Activated CD8-positive, alpha-beta memory T cell treated with anti-CD3 and anti-CD28 coated beads for 1 hour (primary cell): ENCODE measurements at places on chromosomes 2 and 18.

GRCh38 chr2:120288016-120288373 is 35.3 kb downstream of the RALB start:
- no peak for DNase-seq

DNA sequence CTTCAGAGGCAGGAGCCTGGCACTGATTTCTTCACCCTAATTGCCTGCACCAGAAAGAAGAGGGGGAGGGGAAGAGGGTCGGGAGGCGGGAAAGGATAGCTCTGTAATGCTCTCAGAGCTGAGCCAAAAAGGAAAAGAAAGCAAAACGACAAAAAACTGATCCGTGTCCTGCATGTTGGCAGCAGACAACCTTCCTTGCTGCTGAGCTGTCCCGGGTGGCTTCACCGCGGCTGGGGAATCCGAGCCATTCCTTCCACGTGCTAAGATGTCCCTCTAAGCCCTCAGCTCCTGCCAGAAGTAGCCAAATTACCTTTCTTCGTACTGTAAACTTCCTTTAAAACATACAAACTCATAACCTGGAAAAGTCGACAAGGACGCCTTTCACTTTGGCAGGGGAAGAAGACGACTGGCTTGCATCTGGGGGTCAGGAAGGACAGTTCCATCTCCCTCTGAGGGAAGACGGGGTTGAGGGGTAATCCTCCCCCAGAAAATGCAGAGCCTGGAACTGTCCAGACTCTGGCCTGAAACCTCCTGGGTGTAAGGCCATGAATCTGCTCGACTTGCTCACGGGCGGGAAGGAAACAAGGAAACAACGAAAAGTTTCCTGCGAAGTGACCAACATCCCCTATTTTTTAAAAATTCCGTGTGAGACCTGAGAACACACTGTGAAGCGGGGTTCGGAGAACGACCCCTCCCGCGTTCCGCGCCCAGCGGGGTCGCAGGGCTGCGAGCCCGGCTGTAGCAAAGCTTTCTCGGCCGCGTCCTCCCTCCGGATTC is 7.7 kb downstream of the OTX1 start:
- DNase-seq = no peak

- no peak for DNase-seq
Measured at GRCh38 chr2:2269989-2270562, 61.0 kb downstream of the MYT1L start.

DNA sequence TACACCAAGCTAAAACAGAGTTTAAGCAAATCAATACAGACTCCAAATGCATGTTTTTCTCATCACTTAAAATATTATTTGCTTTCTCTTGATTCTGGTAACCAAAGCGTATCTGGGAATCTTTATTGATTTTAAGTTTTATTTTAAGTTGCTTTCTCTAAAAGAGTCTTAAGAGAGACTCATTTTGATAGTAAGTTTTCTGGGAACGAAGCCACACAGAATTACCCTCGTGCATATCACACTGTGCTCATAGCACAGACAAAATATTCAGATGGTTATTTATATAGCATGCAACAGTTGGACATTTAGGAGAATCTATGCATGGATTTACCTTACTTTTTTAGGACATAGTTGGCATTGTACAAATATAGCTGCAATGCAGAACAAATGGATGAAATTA is 597.5 kb upstream of the NRXN1 start:
- DNase-seq = no peak

DNA sequence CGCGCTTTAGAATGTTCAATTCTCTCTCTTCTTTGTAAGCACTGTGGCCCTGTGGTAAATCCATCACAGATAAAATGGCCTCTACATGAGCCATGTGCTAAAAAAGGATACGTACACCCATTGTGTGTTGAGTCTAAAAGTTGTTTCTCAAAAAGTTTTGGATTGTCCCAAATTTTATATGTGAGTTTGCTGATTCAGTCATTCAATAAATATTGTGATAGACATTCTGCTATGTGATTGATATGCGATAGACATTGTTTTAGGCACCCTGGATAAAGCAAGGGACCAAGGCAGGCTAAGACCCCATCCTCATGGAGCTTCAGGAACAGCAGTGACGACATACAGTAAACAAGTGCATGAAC is 53.5 kb downstream of the E2F6 start:
- DNase-seq = no peak

DNA sequence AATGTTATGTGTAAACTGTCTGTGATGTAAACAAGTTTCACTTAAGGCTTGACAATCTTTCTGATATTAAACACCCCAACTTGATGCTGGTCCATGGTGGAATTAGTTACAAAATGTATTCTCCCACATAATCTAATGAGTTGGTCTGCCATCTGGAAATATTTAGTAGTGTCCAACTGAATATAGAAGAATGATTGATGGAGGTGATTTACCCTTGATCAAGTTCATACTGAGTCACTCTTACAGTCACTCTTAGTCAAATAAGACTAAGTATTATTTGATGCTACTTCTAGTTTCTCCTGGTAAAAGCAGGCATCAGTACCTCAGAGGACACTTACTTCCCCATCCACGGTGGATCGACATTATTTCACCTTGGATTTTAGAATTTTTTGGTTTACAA is 198.1 kb downstream of the SATB2 start:
- DNase-seq = no peak

GRCh38 chr18:37552286-37552685 is 13.3 kb downstream of the CELF4 start:
- no peak for DNase-seq

DNA sequence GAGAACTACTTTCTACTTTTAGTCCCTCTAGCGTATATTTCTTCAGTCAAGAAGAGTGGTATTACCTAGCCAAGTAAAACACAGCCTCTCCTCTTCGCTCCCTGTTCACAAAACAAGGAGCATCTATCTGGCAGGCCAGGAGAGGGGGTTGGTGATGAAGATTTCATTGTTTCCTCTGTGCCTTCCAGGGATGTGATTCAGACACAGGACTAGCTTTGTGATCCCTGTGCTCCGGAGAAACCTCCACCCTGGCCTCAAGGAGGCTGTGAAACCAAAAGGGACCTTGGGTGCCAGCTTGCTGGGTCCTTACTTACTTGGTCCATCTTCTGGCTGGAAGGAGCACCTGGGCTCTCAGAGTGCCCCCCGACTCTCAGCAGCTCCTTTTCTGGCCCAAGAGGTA is 5.7 kb downstream of the RHOB start:
- DNase-seq = no peak

- DNase-seq = no peak
Measured at GRCh38 chr2:237281836-237282306, 132.1 kb downstream of the COL6A3 start.

DNA sequence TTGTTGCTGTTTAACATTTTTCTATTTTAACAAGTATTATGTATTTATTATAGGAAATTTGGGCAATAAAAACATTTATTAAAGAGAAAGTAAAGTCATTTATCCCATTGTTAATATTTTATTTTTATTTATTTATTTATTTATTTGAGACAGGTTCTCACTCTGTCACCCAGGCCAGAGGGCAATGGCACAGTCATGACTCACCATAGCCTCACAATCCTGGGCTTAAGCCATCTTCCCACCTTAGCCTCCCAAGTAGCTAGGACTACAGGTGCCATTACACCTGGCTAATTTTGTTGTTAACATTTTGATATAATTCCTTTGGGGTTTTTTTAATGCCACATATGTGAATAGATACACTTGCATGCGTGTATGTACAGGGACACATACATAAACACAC is 165.9 kb upstream of the STON1 start:
- no peak for DNase-seq

DNA sequence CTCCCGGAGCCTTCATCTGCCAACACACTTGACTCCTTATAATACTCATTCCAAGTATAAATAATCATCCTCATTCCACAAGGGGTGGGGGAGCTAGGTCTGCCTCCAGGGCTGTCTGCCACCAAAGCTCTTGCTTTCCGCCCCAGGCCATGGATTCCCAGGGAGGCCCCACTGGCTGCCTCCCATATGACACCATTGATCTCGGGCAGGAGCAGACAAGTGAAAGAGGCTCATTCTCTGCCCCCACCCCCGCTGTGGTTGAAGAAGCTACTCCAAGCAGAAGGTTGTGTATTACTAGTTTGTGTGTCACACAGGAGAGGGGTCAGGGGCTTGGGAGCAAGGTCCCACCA is 99.5 kb downstream of the MRO start:
- no peak for DNase-seq

DNA sequence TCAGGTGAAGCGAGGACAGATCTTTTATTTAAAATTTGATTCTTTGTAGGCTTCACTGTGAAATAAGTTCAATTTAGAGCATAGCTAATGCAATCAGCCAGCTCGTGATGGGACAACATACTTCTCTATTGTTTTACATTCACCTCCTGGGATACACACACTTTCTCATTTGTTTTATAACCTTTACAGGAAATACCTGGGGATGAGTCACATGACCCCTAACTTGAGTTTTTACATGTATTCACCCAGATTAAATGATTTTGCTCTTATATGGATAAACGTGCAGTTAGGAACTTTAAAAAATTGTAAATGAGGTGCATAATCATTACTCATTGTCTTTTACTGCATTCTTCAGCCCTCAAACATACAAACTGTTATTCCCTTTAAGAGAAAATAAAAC is 152.1 kb downstream of the NEDD4L start:
- DNase-seq = no peak

- no peak for DNase-seq
Measured at GRCh38 chr2:30366199-30366691, 80.8 kb upstream of the LCLAT1 start.

GRCh38 chr18:6270771-6271216 is 143.9 kb downstream of the L3MBTL4 start:
- no peak for DNase-seq

DNA sequence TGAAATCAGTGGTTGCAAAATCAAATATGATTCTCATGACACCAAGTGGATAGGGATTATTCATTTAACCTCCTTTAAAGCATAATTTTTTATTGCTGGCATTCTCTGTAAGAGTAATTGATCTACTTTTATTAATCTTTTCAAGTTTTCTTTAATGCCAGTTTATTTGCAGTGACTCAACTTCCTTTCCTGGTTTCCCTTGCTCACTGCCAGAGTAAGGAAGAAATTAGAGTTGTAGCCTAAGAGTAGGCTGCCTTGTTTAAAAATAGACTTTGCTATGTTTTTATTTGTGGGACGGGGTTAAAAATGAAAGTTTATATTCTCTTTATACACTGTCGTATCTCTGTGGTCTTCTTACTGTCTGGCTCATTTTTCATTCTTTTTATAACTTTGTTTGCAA is 148.6 kb downstream of the WDR7 start:
- DNase-seq = no peak
